Prostate gland (tissue), 2 donors: ENCODE measurements at places on chromosomes 4 and X. TPM values are rescaled to one million over a fixed set of nuclear protein-coding genes. Genes with fewer than 3 reads are reported as not detected.

Gene MAGEA4
- total RNA-seq: 47.7 TPM

- DNase-seq: no peak
Observed at GRCh38 chr4:87843936-87844335, 11.2 kb downstream of the MEPE start.

DNA sequence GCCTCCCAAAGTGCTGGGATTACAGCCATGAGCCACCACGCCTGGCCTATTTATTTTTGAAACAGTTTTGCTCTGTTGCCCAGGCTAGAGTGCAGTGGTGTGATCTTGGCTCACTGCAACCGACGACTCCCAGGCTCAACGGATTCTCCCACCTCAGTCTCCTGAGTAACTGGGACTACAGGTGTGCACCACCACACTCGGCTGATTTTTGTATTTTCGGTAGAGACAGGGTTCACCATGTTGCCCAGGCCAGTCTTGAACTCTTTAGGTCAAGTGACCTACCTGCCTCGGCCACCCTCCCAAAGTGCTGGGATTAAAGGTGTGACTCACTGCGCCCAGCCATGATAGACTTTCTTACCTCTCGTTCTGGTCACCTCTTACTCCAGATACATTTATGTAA is 124.0 kb downstream of the UBE2K start:
- no peak for DNase-seq

Gene NAA11
- not detected for total RNA-seq

DNA sequence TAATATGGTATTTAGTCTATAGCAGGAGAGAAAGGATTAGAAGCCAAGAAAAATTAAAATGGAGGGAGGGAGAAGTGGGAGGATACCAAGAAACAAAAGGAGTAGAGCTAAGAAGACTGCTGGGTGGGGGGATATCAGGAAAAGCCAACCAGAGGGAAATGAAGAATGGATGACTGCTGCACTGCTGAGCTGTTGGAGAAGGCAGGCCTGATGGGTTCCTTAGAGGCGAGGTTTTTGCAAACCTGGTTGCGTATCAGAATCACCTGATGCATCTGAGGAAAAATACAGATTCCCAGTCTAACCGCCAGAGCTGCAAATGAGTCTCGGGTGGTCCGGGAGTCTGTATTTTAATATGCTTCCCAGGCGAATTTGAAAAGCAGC is 1.5 kb downstream of the PGRMC1 start:
- DNase-seq: no peak

Gene CD38
- 9.9 TPM for total RNA-seq

- no peak for DNase-seq
Observed at GRCh38 chr4:17605236-17605635, 9.2 kb upstream of the MED28 start.

GRCh38 chr4:175380841-175381240 is 431.2 kb downstream of the GPM6A start:
- DNase-seq: no peak
